ENCODE measurements at places on chromosomes 5 and 9.

DNA sequence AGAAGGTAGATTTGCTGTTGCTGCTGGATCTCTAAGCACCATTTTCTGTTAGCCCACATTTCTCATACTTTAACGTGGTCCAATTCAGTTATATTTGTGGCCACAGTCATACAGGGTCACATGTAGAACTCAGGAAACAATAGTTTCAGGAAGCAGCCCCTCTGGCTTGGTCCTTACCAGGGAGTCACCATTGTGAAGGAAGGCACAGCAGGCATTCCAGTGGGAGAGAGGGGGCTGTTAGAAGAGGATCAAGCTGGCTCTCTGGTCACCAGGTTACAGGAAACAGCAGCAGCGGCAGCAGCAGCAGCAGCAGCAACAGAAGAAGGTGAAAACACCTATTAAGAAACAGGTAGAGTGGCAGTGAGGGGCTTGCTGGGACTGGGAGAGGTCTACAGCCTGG lies 14.5 kb downstream of the C9orf43 start:
- no peak for DNase-seq

DNA sequence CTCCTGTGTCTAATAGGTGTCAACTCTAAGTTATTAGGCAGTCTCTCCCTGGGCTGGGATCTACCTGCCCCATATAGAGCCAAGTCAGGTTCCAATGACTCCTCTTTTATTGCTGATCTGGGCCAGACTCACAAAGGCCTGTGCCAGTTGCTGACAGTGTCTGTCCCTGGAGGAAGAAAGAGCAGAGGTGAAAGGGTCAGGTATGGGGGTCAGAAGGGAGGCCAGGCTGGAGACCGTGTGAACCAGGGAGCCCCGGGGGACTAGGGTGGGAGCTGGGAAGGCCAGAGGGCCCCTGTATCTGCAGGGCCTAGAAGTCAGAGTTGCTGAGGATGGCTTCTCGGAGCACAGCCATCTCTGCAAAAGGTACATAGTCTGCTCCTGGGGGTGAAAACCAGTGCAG lies 3.5 kb upstream of the HINT2 start:
- no peak for DNase-seq

- no peak for DNase-seq
These were observed 131.5 kb downstream of the DOCK8 start for GRCh38 chr9:346111-346571.

GRCh38 chr5:39482098-39482497 lies 57.3 kb upstream of the DAB2 start:
- no peak for DNase-seq

GRCh38 chr9:77820293-77820954 lies 172.3 kb upstream of the GNA14 start:
- peak; percentile 70 for DNase-seq

GRCh38 chr5:52796031-52796430 lies 8.3 kb downstream of the ITGA1 start:
- no peak for DNase-seq
